ENCODE measurements at places on chromosomes 16 and 17.

DNA sequence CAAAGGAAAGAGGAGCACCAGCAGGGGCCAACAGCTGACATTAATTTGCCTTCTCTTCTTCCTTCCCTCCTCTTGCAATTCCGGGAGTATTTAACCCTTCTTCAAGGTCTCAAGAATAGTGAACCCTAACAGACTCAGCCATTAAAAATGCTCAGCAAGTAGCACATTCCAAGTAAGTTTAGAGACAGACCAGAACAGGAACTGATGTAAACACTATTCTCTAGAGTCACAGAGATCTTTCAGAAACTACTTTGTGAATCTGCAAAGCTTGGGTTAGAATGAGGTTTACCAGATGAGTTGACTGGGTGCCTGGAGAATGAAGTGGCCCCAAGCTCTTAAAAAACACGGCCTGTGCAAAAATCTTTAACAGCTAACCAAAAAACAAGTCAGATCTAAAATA is 50.9 kb downstream of the TEX2 start:
- DNase-seq, result no peak

DNA sequence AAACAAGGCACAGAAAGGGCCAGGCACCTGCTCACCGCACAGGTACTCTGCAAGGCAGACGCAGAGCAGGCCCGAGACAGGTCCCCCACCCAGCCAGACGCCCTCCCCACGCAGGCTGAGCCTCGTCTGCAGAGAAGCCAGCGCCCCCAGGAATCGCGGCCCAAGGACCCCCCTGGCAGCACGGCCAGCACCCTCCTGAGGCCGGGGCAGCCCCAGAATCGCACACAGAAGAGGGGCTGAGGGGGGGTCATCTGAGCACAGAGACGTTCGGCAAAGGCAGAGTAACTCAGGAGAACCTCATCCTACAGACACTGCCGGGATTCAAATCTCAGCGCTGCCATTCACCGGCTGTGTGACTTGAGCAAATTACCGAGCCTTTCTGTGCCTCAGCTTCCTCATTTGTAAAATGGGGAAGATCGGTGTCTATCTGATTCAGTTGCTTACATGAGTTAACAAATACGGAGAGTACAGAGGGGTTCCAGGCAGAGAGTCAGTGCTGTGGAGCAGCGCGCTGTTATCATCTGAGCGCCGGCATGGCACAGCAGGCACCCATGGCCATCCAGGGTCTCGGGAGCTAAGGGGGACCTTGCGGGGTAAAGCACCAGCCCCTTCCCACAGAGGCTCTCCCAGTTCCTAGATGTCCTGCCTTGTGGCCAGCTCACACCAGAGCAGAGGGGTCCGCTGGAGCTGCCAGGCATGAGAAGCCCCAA is 10.4 kb downstream of the EMC6 start:
- no peak for DNase-seq

DNA sequence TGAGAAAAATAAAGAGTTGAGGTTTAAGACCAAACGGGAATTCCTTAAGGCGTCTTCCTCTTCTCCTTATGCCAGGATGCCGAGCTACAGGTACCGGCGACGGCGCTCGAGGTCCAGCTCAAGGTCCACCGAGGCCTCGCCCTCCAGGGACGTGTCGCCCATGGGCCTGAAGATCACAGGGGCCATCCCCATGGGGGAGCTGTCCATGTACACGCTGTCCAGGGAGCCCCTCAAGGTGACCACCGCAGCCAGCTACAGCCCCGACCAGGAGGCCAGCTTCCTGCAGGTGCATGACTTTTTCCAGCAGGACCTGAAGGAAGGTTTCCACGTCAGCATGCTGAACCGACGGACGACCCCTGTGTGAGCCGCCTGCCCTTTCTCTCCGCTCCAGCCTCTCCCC is 13.7 kb upstream of the CACNG1 start:
- no peak for DNase-seq

- no peak for DNase-seq
Measured at GRCh38 chr17:8372422-8372821, 4.1 kb downstream of the KRABD2 start.
